Renal cortical epithelial cell (primary cell): ENCODE measurements at places on chromosomes 5 and 9. TPM values are rescaled to one million over a fixed set of nuclear protein-coding genes. Genes with fewer than 3 reads are reported as not detected.

DEPDC1B gene
- 5.7 and 17.9 TPM in 2 replicates for total RNA-seq

ANGPTL2 gene
- 0.17 and 1.7 TPM in 2 replicates for total RNA-seq

CA9 gene
- 6.8 and 6.9 TPM in 2 replicates for total RNA-seq

ADRA1B gene
- 1.6 and 5.4 TPM in 2 replicates for total RNA-seq
